NCI-H524 (cell line): ENCODE measurements at places on chromosomes 2 and 18.

- DNase-seq: no peak
Measured at GRCh38 chr18:41975284-41975683, 20.2 kb downstream of the PIK3C3 start.

DNA sequence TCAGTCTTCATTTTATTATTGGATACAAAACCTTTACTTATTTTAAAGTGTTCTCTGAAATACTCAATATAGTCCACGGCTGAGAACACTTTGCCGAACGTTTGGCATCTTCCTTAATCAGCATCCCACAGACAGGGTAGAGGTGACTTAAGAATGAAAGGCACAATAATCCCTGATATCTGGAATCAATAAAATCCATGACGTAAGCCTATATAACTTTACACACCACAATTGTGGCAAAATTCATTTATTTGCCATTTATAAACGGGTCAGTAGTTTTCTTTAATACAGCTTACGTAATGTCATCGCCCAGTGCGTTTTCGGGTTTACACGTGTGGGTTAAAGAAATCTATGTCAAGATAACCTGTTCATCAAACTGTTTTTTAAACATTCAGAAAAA, 1.3 kb downstream of the MGAT4A start:
- DNase-seq: no peak

- DNase-seq: no peak
Measured at GRCh38 chr18:3572761-3573160, 122.8 kb downstream of the TGIF1 start.

DNA sequence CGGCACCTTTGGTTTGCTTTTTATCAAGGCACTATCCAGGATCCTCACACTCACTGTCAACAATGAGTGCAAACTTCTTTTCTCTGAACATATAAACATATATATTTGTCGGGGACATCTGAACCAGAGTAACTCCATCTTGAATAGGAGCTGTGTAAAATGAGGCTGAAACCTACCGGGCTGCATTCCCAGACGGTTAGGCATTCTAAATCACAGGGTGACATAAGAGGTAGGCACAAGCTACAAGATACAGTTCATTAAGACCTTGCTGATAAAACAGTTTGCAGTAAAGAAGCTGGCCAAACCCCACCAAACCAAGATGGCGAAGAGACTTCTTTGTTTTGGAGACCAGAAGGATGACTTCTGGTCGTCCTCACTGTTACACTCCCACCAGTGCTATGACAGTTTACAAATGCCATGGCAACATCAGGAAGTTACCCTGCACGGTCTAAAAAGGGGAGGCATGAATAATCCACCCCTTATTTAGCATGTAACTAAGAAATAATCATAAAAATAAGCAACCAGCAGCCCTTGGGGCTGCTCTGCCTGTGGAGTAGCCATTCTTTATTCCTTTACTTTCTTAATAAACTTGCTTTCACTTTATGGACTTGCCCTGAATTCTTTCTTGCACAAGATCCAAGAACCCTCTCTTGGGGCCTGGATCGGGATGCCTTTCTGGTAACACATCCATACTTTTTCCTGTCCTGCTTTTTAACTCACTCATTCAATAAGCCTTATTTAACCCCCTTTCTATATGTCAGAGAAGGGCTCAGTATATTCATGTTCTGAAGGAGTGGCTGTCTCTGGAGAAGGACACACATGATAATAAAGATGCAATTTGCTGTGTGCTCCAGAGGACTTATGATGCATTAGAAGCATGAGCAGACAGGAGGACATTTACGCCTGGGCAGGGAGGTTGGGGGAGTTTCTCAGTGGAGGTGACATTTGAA, 65.4 kb downstream of the TACR1 start:
- no peak for DNase-seq

- no peak for DNase-seq
Measured at GRCh38 chr18:67144329-67144728, 372.2 kb downstream of the DSEL start.

- no peak for DNase-seq
Measured at GRCh38 chr2:26609205-26609631, 31.9 kb downstream of the CIB4 start.

DNA sequence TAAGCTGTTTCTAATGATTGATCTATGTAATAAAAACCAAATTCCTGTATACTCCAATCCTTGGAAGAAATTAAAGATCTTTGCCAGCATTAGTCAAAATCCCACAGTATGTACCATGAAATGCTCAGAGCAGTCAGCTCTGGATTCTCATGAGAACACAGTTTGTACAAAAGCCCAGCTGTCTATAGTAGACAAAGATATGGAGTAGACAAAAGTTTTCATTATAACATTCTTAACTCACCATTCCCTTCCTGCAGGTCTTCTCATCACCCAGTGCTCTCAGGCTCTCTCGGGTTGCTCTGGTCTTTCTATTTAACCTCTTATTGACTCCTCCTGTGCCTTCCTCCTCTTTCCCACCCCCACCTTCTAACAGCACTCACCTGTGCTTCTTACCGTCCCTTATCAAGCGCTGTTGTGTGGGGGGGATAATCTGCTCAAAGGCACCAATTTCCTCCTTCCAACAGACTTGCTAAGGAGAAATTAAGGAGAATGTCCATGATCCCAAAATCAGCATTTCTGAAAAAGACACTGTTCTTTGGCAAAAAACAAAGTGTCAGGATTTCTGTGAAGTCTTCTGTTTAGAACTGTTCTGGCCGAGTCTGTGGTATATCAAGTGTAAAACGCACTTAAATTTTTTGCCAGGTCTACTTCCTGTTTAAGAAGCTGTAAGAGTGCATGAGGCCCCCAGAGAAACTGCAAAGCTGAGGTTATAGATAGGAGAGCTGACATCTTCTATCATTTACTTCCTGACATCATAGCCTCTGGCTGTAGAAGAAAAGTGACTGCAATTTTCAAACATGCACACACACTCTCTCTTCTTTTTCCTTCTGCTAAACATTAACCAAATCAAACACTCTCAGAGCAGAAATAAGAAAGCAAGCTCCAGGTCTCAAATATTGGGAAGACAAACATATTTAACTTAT, 144.1 kb downstream of the EVA1A start:
- DNase-seq: no peak

DNA sequence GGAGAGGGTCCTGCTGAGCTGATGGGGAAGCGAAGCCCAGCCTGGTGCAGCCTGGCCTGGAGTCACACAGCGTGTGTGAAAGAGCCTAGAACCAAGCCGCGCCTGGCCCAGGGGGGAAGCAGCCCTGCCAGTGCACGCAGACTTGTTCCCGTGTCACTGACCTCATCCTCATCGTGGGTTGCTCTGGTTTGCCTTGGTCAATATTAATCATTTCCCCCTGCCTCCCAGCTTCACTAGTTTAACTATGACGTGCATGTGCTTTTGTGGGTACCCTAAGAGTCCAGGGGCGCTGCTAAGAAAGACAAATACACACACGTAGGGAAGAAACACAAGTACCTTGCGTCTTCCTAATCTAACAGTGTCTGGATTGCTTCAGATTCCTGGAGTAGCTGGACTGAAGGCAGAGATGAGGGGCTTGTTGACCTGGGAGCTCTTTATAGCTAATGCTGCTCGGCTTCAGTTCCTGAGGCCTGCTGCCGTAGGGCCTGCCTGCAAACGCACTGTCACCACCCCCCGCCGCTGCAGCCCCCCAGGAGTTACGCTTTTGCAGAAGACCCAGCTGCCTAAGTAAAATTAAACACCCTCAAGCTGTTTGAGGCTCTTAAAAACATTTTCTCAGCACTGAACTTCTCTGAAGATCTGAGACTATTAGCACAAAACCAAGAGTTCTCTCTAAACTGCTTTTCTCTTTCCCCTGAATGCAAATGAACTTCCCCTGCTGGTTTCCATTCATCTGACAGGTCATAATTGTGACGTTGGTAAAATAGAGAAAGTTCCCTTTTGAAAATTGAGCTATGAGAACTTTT, 159.2 kb downstream of the FAM210A start:
- DNase-seq: no peak

GRCh38 chr2:16709769-16710168, 44.1 kb upstream of the CYRIA start:
- DNase-seq: no peak

DNA sequence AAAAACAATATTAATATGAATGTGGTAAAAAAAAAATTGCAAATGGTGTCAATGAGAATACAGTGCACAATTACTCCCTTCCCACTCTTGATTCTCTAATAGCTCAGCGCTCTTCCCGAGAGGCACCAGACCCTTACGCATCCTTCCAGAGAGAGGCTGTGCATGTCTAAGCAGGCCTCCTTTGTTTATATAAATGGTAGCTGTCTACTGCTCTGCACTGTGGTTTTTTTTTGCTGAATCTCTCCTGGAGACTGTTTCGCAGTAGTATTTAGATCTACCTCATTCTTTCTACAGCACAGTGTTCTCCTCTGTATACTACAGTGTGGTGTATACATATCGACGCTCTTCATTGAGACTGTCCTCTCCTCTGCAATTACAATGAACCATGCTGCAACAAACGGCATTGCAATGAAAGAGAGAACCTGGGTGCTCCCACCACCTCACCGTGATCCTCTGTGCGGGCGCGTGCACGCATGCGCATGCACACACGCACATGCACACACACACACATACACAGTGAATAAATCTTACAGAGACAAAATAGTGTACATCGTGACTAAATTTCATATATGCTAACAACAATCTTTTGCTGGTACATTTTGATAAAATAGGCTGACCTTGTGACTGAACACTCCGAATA, 19.4 kb downstream of the SEPTIN10 start:
- no peak for DNase-seq

DNA sequence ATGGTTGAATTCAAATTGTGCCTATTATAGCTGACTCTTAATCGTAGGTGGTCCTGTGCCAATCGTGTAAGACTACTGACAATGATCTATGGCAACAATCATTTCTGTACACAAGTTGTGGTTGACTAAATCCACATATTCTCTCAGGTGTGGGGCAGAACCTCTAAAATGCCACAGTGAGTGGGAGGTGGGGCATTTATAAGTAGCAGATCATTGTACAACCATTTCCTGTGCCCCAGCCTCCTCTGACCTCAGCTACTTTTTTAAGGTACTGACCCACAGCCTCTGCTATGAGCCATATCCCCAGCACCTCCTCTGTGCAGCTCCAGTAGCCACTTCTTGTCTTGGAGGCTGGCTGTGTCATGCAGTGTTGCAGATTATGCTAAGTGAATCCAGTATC, 48.6 kb upstream of the RAPH1 start:
- no peak for DNase-seq
